ENCODE measurements at places on chromosomes 13 and 19.

GRCh38 chr19:46761418-46761831 lies 15.2 kb upstream of the STRN4 start:
- no peak for DNase-seq

GRCh38 chr19:48415395-48415794 lies 21.9 kb downstream of the GRIN2D start:
- no peak for DNase-seq

DNA sequence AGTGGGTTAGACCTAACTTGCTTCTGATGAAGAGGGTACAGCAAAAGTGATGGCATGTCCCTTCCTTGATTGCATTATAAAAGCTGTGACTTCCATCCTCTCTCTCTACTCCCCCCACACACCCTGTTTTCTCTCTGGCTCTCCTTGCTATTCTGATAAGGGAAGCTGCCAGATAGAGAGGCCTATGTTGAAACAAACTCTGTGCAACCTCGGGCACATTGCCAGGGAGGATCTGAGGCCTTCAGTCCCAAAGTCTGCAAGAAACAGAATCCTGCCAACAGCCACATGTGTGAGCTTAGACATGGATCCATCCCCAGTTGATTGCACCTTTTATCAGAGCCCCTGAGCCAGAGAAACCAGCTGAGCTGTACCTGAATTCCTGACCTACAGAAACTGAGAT lies 44.8 kb upstream of the ARGLU1 start:
- no peak for DNase-seq

- DNase-seq: no peak
Observed at GRCh38 chr19:23993440-23993839, 78.8 kb downstream of the ZNF726 start.

GRCh38 chr13:58119804-58120203 lies 488.3 kb downstream of the PCDH17 start:
- DNase-seq: no peak

DNA sequence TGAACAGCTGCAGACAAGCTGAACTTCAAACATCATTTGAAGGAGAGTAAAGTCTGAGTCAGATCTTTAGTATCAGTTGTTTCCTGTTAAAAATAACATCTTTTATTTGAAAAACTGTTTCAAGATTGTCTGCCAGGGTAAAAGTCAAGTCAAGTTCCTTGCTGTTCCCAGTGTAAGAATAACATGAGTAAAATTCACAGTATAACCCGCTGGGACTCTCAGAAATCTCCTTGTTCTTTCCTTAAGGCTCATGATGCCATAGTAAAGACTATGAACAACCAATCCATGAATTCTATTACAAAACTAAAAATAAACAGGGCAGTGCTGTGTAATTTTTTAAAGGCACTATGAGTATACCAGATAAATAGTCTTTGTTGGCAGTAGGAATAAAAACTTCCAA lies 112.9 kb downstream of the IRS2 start:
- DNase-seq: no peak

- no peak for DNase-seq
Observed at GRCh38 chr13:20000062-20000552, 41.6 kb downstream of the ZMYM2 start.

DNA sequence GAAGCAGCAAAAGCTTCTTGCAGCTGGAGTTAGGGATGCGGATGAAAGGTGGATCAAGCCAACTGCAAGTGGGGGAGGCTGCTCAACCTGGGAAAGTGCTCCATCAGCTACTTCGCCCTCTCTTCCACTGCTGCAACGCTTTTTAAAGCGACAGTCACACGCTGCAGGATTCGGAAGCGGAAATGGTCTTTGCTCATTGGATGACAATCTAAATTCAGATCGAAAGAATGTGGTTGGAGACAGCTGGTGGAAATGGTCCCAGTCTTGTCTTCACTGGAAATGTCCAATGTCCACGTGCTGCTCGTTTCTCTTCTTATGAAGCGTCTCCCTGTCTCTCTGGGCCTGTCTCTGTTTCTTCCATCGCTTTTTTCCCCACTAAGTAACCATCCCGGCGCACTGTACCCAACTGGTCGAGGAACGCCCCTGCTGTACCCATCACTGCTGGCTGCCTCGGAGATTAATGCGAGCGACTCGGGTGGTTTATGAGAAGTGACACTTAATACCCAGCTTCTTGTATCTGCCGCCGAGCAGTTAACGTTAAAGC lies 2.1 kb upstream of the FGF9 start:
- DNase-seq: no peak

DNA sequence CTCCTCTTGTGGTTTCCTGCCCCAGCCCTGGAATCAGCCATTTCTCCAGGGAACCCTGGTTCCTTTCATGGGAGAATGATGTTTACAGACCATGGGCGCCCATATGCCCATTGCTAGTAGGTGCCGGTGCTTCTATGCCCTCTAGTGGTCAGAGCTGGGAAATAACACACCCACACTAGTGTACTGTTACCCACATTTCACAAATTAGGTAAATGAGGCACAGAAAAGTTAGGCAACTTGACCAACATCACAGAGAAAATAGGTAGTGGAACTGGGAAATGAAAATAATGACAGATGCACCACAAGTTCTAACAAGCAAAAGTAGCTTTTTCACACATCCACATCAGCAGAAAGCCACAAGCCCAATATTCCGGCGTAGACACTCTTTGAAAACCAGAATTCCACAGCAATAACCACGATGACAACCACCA lies 1.3 kb upstream of the CEACAM3 start:
- DNase-seq: no peak

DNA sequence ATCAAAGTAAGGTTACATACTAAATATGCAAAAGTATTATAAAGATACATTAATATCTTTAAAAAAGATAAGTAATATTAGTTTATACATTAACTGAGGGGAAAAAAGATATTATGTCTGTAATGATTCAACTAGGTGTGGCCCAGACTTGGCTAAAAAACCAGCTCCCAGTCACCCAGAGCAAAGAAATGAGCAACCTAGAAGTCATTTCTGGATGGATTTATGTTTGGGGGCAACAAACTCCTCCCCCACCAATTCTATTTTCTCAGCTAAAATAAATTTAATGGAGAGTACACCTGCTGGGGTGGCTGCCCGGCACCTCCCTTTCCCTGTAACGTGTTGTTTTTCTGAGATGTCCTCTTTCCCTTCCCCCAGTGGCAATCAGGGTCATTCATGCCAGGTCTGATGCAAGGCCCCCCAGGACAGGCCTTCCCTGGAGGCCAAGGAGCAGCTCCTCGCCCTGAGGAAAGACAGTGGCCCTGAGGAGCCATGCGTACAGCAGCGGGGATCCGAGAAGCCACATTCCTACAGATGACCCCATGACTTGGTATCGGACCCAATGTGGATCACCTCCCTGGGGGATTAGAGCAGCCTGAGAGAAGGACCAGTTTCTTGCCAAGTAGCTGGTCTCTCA lies 78.6 kb upstream of the DOCK9 start:
- DNase-seq: no peak

GRCh38 chr13:113207890-113208420 lies 514 bp downstream of the PCID2 start:
- DNase-seq: no peak

- no peak for DNase-seq
Observed at GRCh38 chr13:109785892-109786450, 412 bp downstream of the IRS2 start.

GRCh38 chr13:27080018-27080948 lies 91.3 kb downstream of the USP12 start:
- DNase-seq: no peak

DNA sequence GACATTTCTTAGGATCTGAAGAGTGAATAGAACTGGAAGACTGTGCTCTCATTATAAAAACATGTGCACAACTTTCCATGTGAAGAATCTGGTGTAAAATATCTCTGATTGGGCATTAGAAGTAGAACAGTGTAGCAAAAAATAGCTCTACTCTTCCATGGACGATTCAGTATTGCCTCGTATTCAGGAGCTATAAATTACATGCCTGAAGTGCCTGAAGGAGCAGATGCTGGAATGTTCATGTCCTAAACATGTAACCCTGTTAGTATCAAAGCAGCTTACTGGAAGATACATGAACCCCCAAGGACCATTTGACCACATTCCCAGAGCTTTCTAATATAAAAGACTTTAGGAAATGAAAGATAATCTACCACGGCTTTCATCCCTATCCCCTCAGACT lies 528.9 kb downstream of the DACH1 start:
- no peak for DNase-seq

DNA sequence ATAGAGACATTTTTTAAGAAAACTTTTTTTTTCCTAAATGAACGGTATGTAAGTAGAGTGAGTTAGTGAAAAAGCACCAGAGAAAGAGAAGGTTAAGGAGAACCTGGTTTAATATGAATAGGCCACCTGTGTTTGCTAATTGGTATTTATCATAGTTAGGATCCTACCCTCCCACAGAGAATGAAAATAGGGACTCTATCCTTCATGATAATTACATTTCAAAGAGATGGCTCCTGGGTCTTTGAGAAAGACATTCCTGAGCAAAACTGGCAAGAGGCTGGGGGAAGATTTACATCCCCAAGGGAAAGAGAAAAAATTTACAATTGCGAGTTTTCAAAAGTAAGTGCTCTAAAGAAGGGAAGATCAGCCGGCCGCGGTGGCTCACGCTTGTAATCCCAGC lies 1284.5 kb downstream of the SLITRK1 start:
- DNase-seq: no peak

- DNase-seq: no peak
Observed at GRCh38 chr13:59300355-59301173, 863.2 kb downstream of the DIAPH3 start.

DNA sequence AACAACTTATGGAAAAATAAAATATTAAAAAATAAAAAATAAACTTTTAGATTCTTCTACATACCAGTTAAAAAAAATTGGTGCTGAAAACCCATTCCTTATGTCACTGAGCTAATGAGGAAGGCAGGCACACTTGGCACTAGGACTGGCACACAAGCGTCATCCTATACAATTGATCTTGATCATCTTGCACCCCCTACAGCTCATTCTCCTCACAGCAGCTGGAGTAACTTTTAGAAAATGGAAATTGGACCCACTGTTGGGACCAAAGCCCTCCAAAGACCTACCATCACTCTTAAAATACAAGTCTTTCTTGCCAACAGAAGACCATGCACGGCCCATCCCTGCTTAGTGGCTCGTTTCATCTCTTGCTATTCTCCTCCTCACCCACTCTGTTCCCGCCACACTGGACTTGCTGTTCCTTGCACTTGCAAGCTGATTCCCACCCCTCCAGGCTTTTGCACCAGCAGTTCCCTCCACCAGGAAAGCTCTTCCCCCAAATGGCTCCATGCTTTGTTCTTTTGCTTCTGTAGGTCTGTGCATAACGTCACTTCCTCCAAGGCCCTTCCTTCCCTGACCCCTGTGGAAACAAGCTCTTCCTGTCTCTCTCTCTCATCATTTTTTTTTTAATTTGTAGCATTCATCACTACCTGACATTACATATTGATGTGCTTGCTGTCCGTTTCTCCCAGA lies 11.6 kb downstream of the CTU1 start:
- no peak for DNase-seq

DNA sequence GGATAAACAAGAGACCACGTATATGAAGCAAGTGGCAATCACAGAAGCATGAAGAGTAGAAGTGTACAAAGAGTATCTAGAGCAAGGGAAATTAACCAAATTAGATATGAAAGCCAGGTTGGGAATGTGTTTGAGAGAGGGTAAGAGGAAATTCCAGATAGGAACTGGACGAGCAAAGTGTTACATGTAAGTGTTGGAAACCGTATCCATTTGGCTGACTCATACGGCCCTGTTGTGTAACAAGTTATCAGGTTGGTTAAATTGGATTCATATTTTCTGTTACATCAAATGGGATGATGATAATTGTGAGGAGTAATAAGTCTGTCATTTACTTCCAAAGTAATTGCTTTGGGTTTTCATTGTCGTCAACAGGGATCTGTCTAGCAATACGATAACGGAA lies 46.7 kb downstream of the RXFP2 start:
- no peak for DNase-seq

Measured in GM18507 (cell line).